Thoracic aorta (tissue), 2 donors: ENCODE measurements at places on chromosomes 12 and 14.

DNA sequence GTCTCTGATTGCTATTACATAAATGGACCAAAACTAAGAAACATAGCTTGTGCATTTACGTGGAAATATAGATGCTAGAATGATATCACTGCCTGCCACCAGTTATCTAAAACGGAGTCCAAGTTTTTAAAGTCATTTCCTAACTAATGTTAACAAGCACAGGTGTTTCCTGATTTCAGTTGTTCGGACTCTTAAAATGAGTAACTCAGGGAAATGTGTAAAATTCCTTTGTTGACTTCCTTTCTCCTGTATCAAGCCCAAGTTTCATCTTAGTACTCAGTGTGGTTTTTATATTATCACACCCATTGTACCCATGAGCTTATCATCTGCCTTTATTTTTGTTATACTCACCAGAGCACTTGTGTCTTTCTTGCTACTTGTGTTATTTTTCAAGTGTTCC is 13.2 kb upstream of the PRKCH start:
- no peaks in the 10 kb centered on the region for H3K36me3 ChIP-seq
- no peak overlapping the region for H3K4me3 ChIP-seq
- H3K27me3 ChIP-seq, result no peaks in the 10 kb centered on the region
- DNase-seq, result no peak
- no peaks in the 10 kb centered on the region for H3K4me1 ChIP-seq

DNA sequence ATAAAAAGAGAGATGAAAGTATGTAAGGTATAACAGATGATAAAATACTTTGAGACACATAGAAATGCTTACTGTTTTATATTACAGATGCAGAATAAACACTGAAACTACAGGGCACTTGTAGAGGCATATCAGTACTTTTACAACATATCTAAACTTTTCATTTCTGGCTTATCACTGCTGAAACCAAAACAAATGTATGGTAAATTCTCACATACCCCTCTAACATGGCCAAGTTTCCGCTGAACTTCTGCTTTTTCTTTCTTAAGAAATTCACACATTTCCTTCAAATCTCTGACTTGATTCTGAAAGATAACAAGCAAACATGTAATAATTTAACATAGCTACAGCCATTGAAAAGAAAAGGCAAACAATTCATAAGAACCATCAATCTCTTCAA is 33.3 kb upstream of the C12orf50 start:
- no peaks in the 10 kb centered on the region for H3K36me3 ChIP-seq
- no peaks in the 10 kb centered on the region for H3K4me1 ChIP-seq
- no peak overlapping the region for H3K4me3 ChIP-seq
- no peak overlapping the region for H3K27ac ChIP-seq
- DNase-seq, result no peak

GRCh38 chr12:53292426-53292825 is 2.9 kb upstream of the PFDN5 start:
- no peak for DNase-seq
- H3K36me3 ChIP-seq, result no peaks in the 10 kb centered on the region
- H3K27ac ChIP-seq, result no peak overlapping the region
- H3K27me3 ChIP-seq, result no peaks in the 10 kb centered on the region
- no peak overlapping the region for H3K4me3 ChIP-seq
- peaks cover 28% of the 10 kb centered on the region for H3K4me1 ChIP-seq

GRCh38 chr12:66713984-66714383 is 35.1 kb upstream of the GRIP1 start:
- H3K27ac ChIP-seq, result no peak overlapping the region
- no peaks in the 10 kb centered on the region for H3K36me3 ChIP-seq
- no peaks in the 10 kb centered on the region for H3K27me3 ChIP-seq
- no peaks in the 10 kb centered on the region for H3K4me1 ChIP-seq
- no peak overlapping the region for H3K4me3 ChIP-seq
- DNase-seq, result no peak

DNA sequence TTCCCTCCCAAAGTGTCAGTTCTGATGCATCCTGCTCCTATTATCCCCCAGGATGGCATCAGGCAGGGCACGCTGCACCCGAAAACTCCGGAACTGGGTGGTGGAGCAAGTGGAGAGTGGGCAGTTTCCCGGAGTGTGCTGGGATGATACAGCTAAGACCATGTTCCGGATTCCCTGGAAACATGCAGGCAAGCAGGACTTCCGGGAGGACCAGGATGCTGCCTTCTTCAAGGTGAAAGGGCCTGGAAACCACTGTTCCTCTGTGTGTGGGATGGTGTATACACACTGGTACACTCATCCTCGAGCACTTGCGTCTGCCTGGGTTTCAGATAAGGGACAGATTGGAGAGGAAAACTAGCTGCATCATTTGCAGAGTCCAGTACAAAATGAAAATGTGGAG is 1.0 kb downstream of the IRF9 start:
- DNase-seq, result no peak
- H3K27me3 ChIP-seq, result no peaks in the 10 kb centered on the region
- peak overlapping the region; percentile 90 for H3K4me3 ChIP-seq
- peaks cover 38% of the 10 kb centered on the region for H3K4me1 ChIP-seq

GRCh38 chr12:94718114-94718513 is 67.8 kb upstream of the TMCC3 start:
- no peaks in the 10 kb centered on the region for H3K36me3 ChIP-seq
- H3K4me3 ChIP-seq, result no peak overlapping the region
- H3K27ac ChIP-seq, result no peak overlapping the region
- no peak for DNase-seq

- H3K36me3 ChIP-seq, result no peaks in the 10 kb centered on the region
- no peaks in the 10 kb centered on the region for H3K4me1 ChIP-seq
- H3K27me3 ChIP-seq, result no peaks in the 10 kb centered on the region
- H3K27ac ChIP-seq, result no peak overlapping the region
- H3K4me3 ChIP-seq, result no peak overlapping the region
- no peak for DNase-seq
Observed at GRCh38 chr14:47949006-47949405, 273.6 kb upstream of the MDGA2 start.

DNA sequence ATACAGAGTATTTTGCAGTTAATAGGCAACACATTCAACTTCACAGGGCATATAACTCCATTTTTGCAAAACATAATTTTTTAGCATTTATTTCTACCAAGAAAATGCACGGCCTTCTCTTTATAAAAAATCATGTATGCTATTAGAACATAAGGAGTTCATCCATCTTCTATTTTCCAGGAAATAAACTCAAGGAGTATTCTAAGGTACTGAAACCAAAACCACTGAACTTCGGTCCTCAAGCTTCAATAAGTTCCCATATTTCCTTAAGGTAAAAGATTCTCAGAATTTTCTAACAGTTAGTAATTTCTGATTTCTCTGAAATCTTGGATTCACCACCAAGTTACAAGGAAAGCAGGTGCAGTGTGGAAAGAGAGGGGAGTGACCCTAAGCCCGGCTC is 113.3 kb upstream of the DIO2 start:
- H3K36me3 ChIP-seq, result no peaks in the 10 kb centered on the region
- DNase-seq, result no peak
- H3K27ac ChIP-seq, result no peak overlapping the region
- H3K4me1 ChIP-seq, result no peaks in the 10 kb centered on the region

DNA sequence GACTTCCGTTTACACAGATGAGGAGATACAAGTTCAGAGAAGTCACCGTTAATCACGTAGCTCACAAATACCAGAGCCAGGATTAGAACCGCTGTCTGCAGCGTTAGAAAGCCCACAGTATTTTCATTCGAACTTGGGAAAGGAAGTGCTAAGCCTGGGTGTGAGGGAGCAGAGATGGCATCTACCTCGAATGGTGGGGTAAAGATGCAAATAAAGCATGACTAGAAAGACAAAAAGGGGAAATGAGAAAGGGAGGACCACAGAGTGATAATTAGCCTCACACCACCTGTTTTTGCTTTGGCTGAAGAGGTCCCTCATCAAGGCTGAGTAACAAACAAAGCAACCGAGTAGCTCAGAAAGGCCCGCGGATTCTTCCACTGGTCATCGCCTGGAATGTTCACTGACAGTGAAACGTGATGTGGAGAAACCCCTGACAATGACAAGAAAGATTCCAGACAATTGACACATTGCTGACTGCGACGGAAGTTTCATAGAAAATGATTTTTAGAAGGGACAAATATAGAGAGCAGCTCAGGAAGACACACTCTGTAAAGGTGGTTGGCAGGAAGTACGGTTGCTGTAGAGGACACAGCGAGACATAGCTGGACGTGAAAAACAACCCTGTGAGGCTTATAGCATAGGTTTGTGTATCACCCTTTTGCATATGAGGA is 31.5 kb upstream of the BHLHE41 start:
- H3K27me3 ChIP-seq, result no peaks in the 10 kb centered on the region
- no peak for DNase-seq
- H3K27ac ChIP-seq, result no peak overlapping the region
- H3K4me1 ChIP-seq, result peaks cover 15% of the 10 kb centered on the region

GRCh38 chr12:130873825-130874224 is 2.0 kb downstream of the RAN start:
- H3K36me3 ChIP-seq, result peaks cover 36% of the 10 kb centered on the region
- no peak overlapping the region for H3K27ac ChIP-seq
- DNase-seq, result no peak
- no peaks in the 10 kb centered on the region for H3K27me3 ChIP-seq
- H3K4me3 ChIP-seq, result no peak overlapping the region

GRCh38 chr12:32541754-32542374 is 137.2 kb upstream of the DNM1L start:
- peaks cover 65% of the 10 kb centered on the region for H3K4me1 ChIP-seq
- no peaks in the 10 kb centered on the region for H3K27me3 ChIP-seq
- peak overlapping the region; percentile 23 for H3K4me3 ChIP-seq
- no peak overlapping the region for H3K27ac ChIP-seq
- DNase-seq, result no peak
- H3K36me3 ChIP-seq, result no peaks in the 10 kb centered on the region

GRCh38 chr12:1865284-1865866 is 45.0 kb downstream of the LRTM2 start:
- no peaks in the 10 kb centered on the region for H3K36me3 ChIP-seq
- H3K4me3 ChIP-seq, result no peak overlapping the region
- no peak overlapping the region for H3K27ac ChIP-seq
- H3K27me3 ChIP-seq, result no peaks in the 10 kb centered on the region

GRCh38 chr12:116737774-116738657 is at the start of the genes RNFT2 and SPRING1:
RNFT2 (plus strand) TSS chr12:116738315; CDS start chr12:116740498, 2,183 bp downstream.
SPRING1 (minus strand) TSS chr12:116738069; CDS start chr12:116737900, 169 bp downstream.
- peak; percentile 99 for DNase-seq
- peak within 1 kb of the TSS; percentile 84 for H3K4me3 ChIP-seq
- no peak within 1 kb of the TSS for H3K27ac ChIP-seq

GRCh38 chr12:105933671-105934665 is 204.8 kb downstream of the NUAK1 start:
- peak overlapping the region; percentile 21 for H3K4me3 ChIP-seq
- peak; percentile 21 for DNase-seq
- H3K27ac ChIP-seq, result no peak overlapping the region
- no peaks in the 10 kb centered on the region for H3K27me3 ChIP-seq
- peaks cover 17% of the 10 kb centered on the region for H3K4me1 ChIP-seq
- H3K36me3 ChIP-seq, result no peaks in the 10 kb centered on the region

DNA sequence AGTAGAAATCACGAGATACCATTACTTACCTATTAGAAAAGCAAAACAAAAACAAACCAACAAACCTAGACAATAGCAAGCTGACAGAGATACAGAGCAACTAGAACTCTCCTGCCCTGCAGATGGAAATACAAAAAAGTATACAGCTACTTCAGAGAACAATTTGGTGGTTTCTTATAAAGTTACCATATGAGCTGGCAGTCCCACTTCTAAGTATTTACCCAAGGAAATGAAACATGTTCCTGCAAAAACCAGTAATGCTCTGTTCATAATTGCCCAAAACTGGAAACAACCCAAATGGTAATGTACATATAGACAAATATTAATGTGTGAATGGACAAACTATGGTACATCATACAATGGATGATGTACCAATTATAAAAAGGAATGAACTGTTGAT is 31.7 kb downstream of the FUT8 start:
- DNase-seq, result no peak
- H3K4me3 ChIP-seq, result no peak overlapping the region
- H3K27ac ChIP-seq, result no peak overlapping the region

GRCh38 chr14:76473481-76474263 is 97.7 kb downstream of the ESRRB start:
- H3K27me3 ChIP-seq, result no peaks in the 10 kb centered on the region
- no peak overlapping the region for H3K27ac ChIP-seq
- H3K36me3 ChIP-seq, result no peaks in the 10 kb centered on the region
- no peaks in the 10 kb centered on the region for H3K4me1 ChIP-seq
- DNase-seq, result no peak

DNA sequence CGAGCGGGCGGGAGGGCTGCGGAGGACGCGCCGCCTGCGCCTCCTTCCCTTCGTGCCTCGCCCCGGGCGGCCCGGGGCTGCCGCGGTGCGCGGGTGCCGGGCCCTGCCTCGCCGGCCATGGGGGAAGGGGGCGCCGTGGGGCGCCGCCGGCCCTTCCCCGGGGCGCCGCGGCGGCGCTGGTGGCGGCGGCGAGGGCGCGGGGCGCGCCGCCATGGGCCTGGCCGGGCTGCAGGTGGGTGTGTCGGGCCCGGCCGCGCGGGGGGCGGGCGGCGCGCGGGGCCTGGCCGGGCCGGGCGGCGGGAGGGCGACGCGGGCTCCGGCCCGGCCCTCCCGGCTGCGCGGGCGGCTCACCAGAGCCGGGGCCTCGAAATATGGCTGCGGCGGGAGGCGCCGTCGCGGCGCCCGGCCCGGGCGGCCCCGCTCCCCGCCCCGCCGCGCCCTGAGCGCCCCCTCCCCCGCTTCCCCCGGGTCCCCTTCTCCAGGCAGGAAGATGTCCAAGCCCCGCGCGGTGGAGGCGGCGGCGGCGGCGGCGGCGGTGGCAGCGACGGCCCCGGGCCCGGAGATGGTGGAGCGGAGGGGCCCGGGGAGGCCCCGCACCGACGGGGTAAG is 5.1 kb downstream of the KMT5A start:
- peaks cover 22% of the 10 kb centered on the region for H3K36me3 ChIP-seq
- H3K27me3 ChIP-seq, result no peaks in the 10 kb centered on the region
- peak overlapping the region; percentile 89 for H3K27ac ChIP-seq
- peak overlapping the region; percentile 80 for H3K4me3 ChIP-seq

DNA sequence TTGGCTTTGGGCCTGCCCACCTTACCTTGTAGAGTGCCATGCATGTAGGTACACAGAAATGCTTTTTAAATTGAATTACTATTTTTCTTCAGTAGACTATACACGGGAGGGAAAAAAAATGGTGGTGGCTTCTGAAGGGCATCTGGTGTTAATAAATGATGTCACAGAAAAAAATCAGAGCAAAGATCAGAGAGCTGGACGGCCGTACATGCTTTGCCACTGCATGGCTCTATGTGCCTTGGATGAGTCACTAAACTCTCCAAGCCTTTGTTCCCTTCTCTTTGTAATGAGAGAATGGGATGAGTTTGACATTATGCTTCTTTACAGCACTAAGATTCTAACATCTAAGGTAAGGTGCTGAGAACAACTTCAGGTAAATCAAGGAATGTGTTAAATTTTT is 376.4 kb upstream of the DDHD1 start:
- no peak for DNase-seq
- H3K4me3 ChIP-seq, result no peak overlapping the region
- H3K27ac ChIP-seq, result no peak overlapping the region
- no peaks in the 10 kb centered on the region for H3K27me3 ChIP-seq
- H3K4me1 ChIP-seq, result no peaks in the 10 kb centered on the region

DNA sequence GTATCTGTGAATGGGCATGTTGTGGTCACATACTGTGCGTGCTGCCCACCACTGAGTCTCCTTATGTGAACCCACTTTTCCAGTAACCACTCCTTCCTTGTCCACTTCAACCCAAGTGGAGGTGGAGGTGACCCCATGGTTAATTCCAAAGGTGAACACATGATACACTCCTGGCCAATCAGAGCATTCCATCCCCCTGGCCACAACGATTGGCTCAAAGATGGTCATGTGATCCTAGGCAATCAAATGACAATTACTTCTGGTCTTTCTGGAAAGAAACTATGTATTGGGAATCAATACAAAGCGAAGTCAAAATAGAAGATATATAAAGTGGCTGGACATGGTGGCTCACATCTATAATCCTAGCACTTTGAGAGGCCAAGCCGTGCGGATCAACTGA is 20.2 kb upstream of the CCDC60 start:
- no peaks in the 10 kb centered on the region for H3K36me3 ChIP-seq
- H3K4me1 ChIP-seq, result no peaks in the 10 kb centered on the region
- H3K27me3 ChIP-seq, result no peaks in the 10 kb centered on the region
